Renal cortical epithelial cell (primary cell): ENCODE measurements at places on chromosomes 2 and 18. TPM values are rescaled to one million over a fixed set of nuclear protein-coding genes. Genes with fewer than 3 reads are reported as not detected.

TNFAIP6 gene
- total RNA-seq = 1.8 and 9.4 TPM in 2 replicates

ERFE gene
- total RNA-seq = 10.4 and 13.9 TPM in 2 replicates

RNF25 gene
- total RNA-seq = 21.1 and 29.5 TPM in 2 replicates

CRYBA2 gene
- not detected in 2 replicates for total RNA-seq

CTNNA2 gene
- total RNA-seq = 0.35 TPM in 1 of 2 replicates, not detected in the other

REG1A gene
- not detected in 2 replicates for total RNA-seq

RND3 gene
- total RNA-seq = 208 and 316 TPM in 2 replicates

NCKAP5 gene
- total RNA-seq = 0.55 and 0.69 TPM in 2 replicates

SCN1A gene
- not detected in 2 replicates for total RNA-seq

CCDC93 gene
- 25.2 and 40.5 TPM in 2 replicates for total RNA-seq

OXER1 gene
- total RNA-seq = 0.15 TPM in 1 of 2 replicates, not detected in the other

MERTK gene
- 4.4 and 5.7 TPM in 2 replicates for total RNA-seq

NYAP2 gene
- total RNA-seq = not detected in 2 replicates

RAB17 gene
- 9.9 and 11.9 TPM in 2 replicates for total RNA-seq

NT5DC4 gene
- not detected in 2 replicates for total RNA-seq
